ENCODE measurements at places on chromosomes 16 and 17.
A peak's percentile ranks its signal among the peaks of the same experiment; 100 is the strongest.

- no peak for DNase-seq
Observed at GRCh38 chr17:40442392-40443195, 656 bp upstream of the IGFBP4 start.

DNA sequence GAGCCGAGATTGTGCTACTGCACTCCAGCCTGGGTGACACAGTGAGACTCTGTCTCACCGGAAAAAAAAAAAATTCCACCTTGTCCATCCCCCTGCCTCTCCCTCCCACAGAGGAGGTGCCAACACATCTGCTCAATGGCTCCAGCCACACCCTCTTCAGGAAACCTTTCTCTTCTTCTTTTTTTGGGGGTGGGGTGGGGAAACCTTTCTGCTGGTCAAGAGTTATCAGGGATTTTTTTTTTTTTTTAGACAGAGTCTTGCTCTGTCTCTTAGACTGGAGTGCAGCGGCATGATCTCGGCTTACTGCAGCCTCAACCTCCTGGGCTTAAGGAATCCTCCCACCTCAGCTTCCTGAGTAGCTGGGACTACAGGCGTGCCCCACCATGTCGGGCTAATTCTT is 18.7 kb downstream of the TNS4 start:
- no peak for DNase-seq

DNA sequence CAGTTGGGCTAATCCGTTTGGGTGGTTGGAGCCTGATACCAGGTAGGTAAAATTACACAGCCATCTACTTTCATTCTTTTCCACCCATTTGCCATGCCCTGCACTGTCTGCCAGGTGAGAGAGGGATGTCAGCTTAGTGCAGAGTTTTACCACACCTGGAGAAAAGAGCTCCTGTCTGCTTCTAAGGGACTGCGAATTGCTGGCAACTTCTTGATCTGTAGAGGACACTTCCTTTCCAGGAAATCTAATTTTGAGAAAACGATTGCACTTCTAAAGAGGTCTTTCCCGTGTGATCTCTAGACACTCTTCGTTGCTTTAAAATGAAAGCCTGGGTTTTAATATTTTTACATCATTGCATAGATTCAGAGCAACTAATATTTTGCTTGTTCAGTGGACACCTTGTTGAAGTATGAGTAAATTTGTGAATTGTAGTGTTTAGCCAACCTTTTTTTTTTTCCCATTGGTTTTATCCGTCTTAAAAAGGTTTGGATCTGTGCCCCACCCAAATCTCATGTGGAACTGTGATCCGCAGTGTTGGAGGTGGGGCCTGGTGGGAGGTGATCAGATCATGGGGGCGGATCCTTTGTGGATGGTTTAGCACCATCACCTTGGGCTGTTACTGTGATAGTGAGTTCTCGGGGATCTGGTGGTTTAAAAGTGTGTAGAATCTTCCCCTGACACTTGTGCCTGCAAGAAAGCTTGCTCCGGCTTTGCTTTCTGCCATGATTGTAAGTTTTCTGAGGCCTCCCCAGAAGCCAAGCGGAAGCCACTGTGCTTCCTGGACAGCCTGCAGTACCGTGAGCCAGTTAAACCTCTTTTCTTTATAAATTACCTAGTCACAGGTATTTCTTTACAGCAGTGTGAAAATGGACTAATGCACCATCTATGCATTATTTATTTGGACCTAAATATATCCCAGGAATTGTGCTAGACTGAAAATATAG is 104.6 kb downstream of the PRKCA start:
- DNase-seq = peak; percentile 49

- no peak for DNase-seq
Observed at GRCh38 chr16:30383521-30383920, 1.2 kb upstream of the SEPTIN1 start.

DNA sequence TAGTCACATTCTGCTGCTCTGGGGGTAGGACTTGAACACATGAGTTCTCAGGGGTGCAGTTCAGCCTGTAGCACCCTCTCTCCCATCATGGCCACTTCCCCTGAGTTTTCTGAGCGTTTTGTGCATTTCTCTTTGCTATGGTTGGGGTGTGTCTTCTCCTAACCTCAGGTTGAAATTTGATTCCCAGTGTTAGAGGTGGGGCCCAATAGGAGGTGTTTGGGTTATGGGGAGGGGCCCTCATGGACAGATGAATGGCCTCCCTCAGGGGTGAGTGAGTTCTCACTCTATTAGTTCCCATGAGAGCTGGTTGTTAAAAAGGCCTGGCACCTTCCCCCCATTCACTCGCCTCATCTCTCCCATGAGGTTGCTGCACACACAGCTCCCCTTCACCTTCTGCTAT is 101.1 kb downstream of the FOXL1 start:
- no peak for DNase-seq
